ENCODE measurements at places on chromosomes 2 and 18. TPM values are rescaled to one million over a fixed set of nuclear protein-coding genes. Genes with fewer than 3 reads are reported as not detected.

- no peak overlapping the region for H3K4me3 ChIP-seq
- no peak overlapping the region for H3K27ac ChIP-seq
- no peaks in the 10 kb centered on the region for H3K4me1 ChIP-seq
- no peaks in the 10 kb centered on the region for H3K27me3 ChIP-seq
Observed at GRCh38 chr2:57333221-57333620, 713.4 kb upstream of the VRK2 start.

- DNase-seq = no peak
- H3K36me3 ChIP-seq = no peaks in the 10 kb centered on the region
- H3K27me3 ChIP-seq = no peaks in the 10 kb centered on the region
Observed at GRCh38 chr2:231370749-231371429, 24.6 kb upstream of the B3GNT7 start.

- no peak overlapping the region for H3K4me3 ChIP-seq
- H3K27ac ChIP-seq = no peak overlapping the region
- H3K36me3 ChIP-seq = peaks cover 15% of the 10 kb centered on the region
- no peak for DNase-seq
- peaks cover 9% of the 10 kb centered on the region for H3K4me1 ChIP-seq
Observed at GRCh38 chr2:111162718-111163331, 42.1 kb downstream of the BCL2L11 start.

- DNase-seq = no peak
- H3K27ac ChIP-seq = no peak overlapping the region
- no peaks in the 10 kb centered on the region for H3K36me3 ChIP-seq
- peaks cover 4% of the 10 kb centered on the region for H3K4me1 ChIP-seq
Observed at GRCh38 chr2:164920430-164920829, 34.9 kb downstream of the SLC38A11 start.

DNA sequence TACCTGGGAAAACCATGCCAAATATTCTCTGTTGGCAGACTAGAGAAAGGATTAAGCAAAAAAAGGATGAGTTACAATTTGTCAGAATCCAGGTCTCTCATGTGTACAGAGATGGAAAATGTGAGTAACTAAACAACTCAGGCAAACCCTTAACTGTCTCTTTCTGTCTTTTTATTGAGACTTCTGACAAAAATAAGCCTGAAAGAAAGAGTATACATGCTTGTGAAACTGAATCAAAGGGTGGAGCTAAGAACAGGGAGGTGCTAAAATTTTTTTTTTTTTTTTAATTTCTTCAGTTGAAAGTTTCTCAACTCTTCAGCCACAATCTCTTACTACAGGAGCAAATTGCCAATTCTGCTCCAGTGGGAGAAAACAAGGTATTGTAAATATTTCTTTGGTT, at the start of gene SERPINB10:
SERPINB10 (plus strand) TSS at position 295 of the 400 bp plus-strand sequence. CDS start 7,553 bp downstream, outside the sequence.
- no peak within 1 kb of the TSS for H3K4me3 ChIP-seq
- H3K4me1 ChIP-seq = no peaks in the 10 kb centered on the region
- DNase-seq = no peak
- H3K27me3 ChIP-seq = no peaks in the 10 kb centered on the region

DNA sequence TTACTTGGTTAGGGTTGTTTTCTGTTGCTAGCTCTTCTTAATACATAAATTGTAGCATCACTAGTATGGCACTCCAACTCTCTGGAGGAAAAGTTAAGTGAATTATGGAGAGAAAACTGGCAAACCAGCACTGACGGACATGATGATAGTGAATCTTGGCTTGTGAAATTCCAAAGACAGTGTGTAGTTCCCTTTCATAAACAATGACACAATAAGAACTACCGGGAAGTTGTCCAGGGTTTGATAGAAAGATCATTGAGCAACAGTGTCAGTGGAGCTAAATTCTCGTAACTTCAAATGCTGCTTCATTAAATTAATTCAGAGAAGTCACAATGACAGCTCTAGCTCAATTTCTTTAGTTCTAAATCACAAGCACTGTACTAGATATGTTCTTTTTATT, 66.5 kb downstream of the RIT2 start:
- no peaks in the 10 kb centered on the region for H3K36me3 ChIP-seq
- no peaks in the 10 kb centered on the region for H3K4me1 ChIP-seq
- DNase-seq = no peak
- H3K27ac ChIP-seq = no peak overlapping the region

The MPP4 gene
- total RNA-seq = 0.32 TPM

DNA sequence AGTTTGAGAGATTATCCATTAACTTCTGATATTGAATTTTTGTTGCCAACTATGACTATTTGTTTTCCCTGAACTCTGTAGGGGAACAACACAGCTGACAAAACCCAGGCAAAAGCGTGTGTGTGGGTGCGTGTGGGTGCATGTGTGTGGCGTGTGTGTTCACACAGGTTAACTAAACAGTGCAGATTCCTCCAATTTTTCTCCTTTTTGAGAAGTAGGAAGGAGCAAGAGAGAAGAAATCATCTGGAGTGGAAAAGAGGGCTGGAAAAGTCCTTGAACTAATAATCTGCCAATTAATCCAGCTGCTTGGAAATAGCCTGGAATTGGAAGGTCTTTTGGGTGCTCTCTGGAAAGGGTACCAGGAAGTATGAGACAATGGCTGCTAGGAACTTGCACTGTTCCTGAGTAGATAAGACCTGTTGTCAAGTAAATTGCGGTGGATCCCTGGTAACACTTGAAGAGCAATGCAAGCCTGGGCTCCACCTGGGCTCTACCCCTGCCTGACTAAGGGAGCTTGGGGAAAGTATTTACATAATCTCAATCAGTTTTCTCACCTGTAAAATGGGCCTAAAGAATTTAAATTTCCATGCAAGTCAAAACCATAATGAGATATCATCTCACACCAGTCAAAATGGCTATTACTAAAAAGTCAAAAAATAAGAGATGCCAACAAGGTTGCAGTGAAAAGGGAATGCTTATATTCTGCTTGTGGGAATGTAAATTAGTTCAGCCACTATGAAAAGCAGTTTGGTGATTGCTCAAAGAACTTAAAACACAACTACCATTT, 40.5 kb upstream of the IL1R1 start:
- H3K27ac ChIP-seq = no peak overlapping the region
- no peaks in the 10 kb centered on the region for H3K4me1 ChIP-seq
- no peak overlapping the region for H3K4me3 ChIP-seq
- H3K27me3 ChIP-seq = no peaks in the 10 kb centered on the region

The C2orf66 gene
- total RNA-seq = not detected

DNA sequence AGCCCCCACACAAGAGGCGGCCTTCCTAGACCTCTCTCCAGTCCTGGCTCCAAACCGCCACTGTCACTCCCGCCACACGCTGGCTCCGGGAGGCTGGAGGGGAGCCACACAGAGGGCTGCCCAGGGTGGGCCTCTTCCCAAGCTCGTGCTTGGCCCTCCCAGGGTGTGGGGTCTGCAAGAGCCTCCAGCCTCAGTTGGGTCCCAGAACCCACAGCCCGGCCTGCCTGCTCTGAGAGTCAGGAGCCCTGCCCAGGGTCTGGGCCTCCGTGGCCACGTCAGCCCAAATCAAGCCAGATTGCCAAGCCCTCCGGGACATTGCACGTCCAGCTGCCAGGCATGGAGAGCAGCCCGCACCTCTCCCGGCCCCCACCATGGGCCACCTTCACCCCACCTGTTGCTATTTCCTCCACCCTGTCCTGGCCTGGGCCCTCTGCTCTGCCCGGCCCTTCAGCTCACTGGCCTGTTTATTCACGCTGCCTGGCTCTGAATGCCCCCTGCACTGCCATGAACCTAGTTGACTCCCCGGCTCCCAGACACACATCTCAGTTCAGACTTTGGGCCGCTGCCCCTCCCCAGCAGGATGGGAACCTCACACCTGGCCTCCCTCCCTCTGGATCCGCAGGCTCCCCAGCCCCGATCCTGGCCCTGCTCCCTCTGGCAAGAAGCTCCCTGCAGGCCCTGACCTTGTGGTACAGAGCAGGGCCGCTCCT, 61.0 kb downstream of the BIN1 start:
- H3K4me3 ChIP-seq = no peak overlapping the region
- H3K4me1 ChIP-seq = no peaks in the 10 kb centered on the region
- H3K27me3 ChIP-seq = no peaks in the 10 kb centered on the region
- H3K36me3 ChIP-seq = no peaks in the 10 kb centered on the region
- DNase-seq = no peak

- H3K27ac ChIP-seq = no peak overlapping the region
- no peaks in the 10 kb centered on the region for H3K36me3 ChIP-seq
Observed at GRCh38 chr2:75030218-75031009, 72.0 kb downstream of the POLE4 start.

The CPO gene
- total RNA-seq = 0.32 TPM

DNA sequence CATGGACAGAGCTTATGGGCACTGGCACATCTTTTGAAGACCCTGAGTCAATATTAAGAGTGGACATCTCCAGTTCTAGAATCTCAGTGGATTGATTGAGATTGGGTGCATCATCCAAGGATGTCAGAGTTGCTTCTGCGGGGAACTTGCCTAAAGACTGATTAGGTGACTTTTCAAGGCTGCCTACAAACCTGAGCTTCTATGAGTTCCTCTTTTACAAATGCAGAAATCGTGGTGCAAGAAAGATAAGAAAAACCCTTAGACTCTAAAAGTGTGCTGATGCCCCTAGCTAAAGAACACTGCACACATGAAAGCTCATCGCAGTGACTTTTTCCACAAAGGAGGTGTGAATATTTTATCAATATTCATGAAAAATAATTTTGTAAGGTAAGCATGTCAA, 86.8 kb upstream of the NEDD4L start:
- no peaks in the 10 kb centered on the region for H3K36me3 ChIP-seq
- no peak overlapping the region for H3K27ac ChIP-seq
- no peak for DNase-seq

DNA sequence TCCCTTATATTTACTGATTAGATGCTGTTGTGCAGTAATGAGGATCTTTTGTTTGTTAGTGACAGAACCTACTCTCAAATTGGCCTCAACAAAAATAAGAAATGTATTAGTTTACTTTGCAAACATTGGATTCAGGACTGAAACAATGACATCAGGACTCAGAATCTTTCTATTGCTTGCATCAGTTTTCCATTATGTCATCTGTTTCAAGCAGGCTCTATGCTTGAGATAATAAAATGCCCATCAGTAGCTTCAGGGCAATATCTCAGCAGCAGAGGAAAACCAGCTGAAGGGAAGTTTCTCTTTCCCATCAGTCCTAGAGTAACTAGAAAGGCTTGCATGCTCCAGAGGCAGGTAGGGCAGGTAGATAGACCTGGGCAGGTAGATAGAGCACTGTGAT, 375.5 kb upstream of the SLC8A1 start:
- DNase-seq = no peak
- no peak overlapping the region for H3K27ac ChIP-seq
- H3K36me3 ChIP-seq = no peaks in the 10 kb centered on the region
- H3K4me1 ChIP-seq = no peaks in the 10 kb centered on the region

DNA sequence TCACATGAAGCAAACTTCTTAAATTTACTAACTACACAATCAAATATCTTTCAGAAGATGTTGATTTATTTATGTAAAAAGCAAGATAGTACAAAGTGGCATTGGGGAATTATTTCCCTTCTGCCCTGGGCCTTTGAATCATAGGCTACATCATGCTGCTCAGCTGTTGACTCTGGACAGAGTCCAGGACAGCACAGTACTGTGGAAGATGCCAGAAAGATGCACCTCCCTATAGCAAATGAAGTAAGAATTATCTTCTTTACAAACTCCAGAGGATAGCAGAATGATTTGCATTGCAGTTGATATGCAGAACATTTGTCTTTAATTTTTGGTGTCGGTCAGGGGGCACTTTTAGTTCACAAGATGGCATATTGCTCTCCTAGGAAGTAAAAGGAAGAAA, 1354.5 kb upstream of the ZEB2 start:
- H3K27ac ChIP-seq = no peak overlapping the region
- no peaks in the 10 kb centered on the region for H3K36me3 ChIP-seq
- H3K4me1 ChIP-seq = no peaks in the 10 kb centered on the region

DNA sequence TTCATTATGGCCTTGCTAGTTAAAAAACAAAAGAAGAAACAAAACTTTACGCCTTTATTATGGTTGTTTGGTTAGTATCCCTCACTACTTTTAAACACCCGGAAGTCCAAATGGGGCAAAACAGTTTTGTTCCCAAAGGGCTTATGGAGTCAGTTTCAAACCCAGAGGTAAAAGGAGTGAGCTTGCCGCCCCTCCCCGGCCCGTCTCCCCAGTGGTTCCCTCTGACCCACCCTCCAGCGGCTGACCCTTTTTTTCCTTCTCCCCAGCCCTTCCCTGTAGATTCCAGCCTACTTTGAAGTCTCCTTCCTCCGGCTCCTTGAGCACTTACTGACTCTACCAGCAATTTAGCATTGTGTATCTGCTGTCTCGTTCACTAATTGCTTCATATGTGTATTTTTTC, 209.2 kb downstream of the ICOS start:
- no peak overlapping the region for H3K4me3 ChIP-seq
- H3K27ac ChIP-seq = no peak overlapping the region
- no peaks in the 10 kb centered on the region for H3K36me3 ChIP-seq
- H3K4me1 ChIP-seq = no peaks in the 10 kb centered on the region
- peaks cover 4% of the 10 kb centered on the region for H3K27me3 ChIP-seq
- DNase-seq = no peak

The GRB14 gene
- 6.3 TPM for total RNA-seq

GRCh38 chr18:2979129-2979528, 33.8 kb downstream of the LPIN2 start:
- no peaks in the 10 kb centered on the region for H3K36me3 ChIP-seq
- peaks cover 29% of the 10 kb centered on the region for H3K4me1 ChIP-seq
- no peak overlapping the region for H3K27ac ChIP-seq
- no peak overlapping the region for H3K4me3 ChIP-seq
- H3K27me3 ChIP-seq = no peaks in the 10 kb centered on the region
- no peak for DNase-seq

DNA sequence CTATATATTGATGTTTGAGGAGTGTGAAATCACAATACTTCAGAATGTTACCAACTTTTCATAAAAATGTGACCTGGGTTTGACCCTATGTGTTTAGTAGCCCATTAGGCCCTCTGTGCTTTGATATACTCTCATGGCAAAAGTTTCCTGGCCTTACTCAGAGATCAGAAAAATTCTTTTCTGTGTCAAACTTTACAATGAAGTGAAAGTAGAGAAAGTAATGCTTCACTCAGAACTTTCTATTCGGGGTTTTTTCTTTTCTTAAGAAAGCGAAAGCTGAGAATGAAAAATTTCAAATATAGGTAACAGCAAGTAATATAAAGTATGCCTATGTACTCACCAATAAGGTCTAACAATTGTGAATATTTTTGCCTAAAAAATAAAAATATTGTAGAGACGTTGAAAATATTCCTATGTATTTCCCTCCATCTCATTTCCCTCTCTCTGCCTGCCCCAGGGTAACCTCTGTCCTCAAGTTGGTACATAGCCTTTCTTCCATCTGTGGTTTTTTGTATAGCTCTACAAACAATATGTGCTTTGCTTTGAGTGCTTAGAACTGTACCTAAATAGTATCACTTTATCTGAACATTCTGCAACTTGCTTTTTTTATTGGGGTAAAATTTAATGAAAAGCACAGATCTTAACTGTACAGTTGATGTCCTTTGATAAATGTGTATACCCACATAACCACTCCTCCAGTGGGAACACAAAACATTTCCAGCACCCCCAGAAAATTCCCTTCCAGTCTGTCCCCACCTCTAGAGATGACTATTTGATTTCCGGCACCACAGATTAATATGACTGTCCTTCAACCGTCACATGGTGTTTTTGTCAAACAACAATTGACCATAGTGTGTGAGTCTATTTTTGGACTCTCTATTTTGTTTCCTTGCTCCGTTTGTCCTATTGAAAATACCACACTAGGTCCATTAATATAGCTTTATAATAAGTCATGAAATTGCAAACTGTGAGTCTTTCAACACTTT, 10.3 kb upstream of the ACKR3 start:
- no peak overlapping the region for H3K27ac ChIP-seq
- no peak overlapping the region for H3K4me3 ChIP-seq
- H3K4me1 ChIP-seq = no peaks in the 10 kb centered on the region
- H3K27me3 ChIP-seq = peaks cover 5% of the 10 kb centered on the region

The STEAP3 gene
- 32.3 TPM for total RNA-seq

GRCh38 chr2:159326569-159327255, 40.2 kb upstream of the WDSUB1 start:
- H3K27me3 ChIP-seq = no peaks in the 10 kb centered on the region
- DNase-seq = no peak
- H3K27ac ChIP-seq = no peak overlapping the region
- no peak overlapping the region for H3K4me3 ChIP-seq
- no peaks in the 10 kb centered on the region for H3K36me3 ChIP-seq

The TCF23 gene
- total RNA-seq = not detected
